GM10248 (cell line): ENCODE measurements at places on chromosomes 6 and 20.

- no peak for DNase-seq
These were observed 103.8 kb downstream of the PKHD1 start for GRCh38 chr6:51983564-51983963.

DNA sequence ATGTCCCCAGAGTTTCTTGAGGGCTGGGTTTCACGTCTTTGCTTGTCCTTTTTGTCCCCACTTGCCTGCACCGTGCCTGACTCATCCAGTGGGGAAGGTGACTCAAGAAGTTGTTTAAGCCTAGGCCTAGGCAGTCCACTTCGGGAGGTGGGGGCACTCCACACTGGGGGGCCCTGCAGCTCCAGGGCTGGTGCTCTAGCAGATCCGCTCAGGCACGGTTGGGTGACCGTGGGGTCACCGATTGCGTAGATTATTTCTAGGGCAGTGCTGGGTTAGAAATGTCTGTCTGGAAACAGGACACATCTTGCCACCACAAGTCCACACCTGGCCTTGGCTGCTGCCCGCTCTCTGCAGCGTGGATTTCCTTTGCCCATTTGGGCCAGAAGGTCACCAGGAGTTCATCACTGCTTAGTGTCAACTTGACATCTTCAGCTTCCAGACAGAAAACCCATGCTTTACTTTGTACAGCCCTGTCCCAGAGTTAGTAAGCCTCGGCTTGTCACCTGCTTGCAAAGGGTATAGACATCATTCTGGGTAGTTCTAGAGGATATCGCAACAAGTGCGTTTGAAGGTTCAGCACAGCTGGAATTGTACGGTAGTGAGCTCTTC is 13.6 kb upstream of the C20orf144 start:
- DNase-seq: no peak

GRCh38 chr6:112296122-112296521 is 41.8 kb upstream of the LAMA4 start:
- no peak for DNase-seq

GRCh38 chr6:19438566-19439353 is 398.4 kb upstream of the ID4 start:
- no peak for DNase-seq

- peak; percentile 73 for DNase-seq
These were observed 576 bp downstream of the MAPK13 start for GRCh38 chr6:36130667-36131510.
